Activated CD8-positive, alpha-beta memory T cell treated with anti-CD3 and anti-CD28 coated beads for 36 hours (primary cell): ENCODE measurements at places on chromosomes 6 and 20. TPM values are rescaled to one million over a fixed set of nuclear protein-coding genes. Genes with fewer than 3 reads are reported as not detected.

PMEPA1 gene
- 2.2 TPM for total RNA-seq

PDRG1 gene
- total RNA-seq = 19.9 TPM

GINS1 gene
- total RNA-seq = 32.9 TPM

ELMO2 gene
- total RNA-seq = 56.4 TPM

HMGCLL1 gene
- not detected for total RNA-seq

TRIM38 gene
- total RNA-seq = 8.6 TPM

HTR1E gene
- not detected for total RNA-seq

THEMIS gene
- total RNA-seq = 33.0 TPM

ADTRP gene
- 3.5 TPM for total RNA-seq

COX4I2 gene
- total RNA-seq = not detected

PNPLA1 gene
- not detected for total RNA-seq

GPX5 gene
- total RNA-seq = not detected

CDH4 gene
- total RNA-seq = not detected

GHRH gene
- not detected for total RNA-seq

TSPYL4 gene
- total RNA-seq = 18.2 TPM

BPIFA1 gene
- total RNA-seq = not detected

FAM162B gene
- total RNA-seq = not detected

VSTM2L gene
- not detected for total RNA-seq

HAO1 gene
- total RNA-seq = not detected

C6orf58 gene
- total RNA-seq = not detected

SAMHD1 gene
- 38.6 TPM for total RNA-seq

STK35 gene
- 20.7 TPM for total RNA-seq

EEF1E1 gene
- total RNA-seq = 81.1 TPM

SLC35D3 gene
- total RNA-seq = not detected

OR2B6 gene
- not detected for total RNA-seq

CDH26 gene
- total RNA-seq = 1.1 TPM

GABBR1 gene
- 11.3 TPM for total RNA-seq

LY6G5C gene
- total RNA-seq = 3.1 TPM

ULBP1 gene
- 1.3 TPM for total RNA-seq

ELOVL2 gene
- not detected for total RNA-seq

C20orf144 gene
- total RNA-seq = 0.21 TPM

TTK gene
- total RNA-seq = 24.3 TPM

DDO gene
- not detected for total RNA-seq

RRAGD gene
- 13.6 TPM for total RNA-seq

SLC17A2 gene
- not detected for total RNA-seq

LY6G6C gene
- total RNA-seq = not detected

DEFB118 gene
- not detected for total RNA-seq

BPI gene
- not detected for total RNA-seq

RIMS1 gene
- not detected for total RNA-seq

OR2B2 gene
- total RNA-seq = not detected

SMOC2 gene
- not detected for total RNA-seq

PDE7B gene
- total RNA-seq = 0.38 TPM

HDAC2 gene
- total RNA-seq = 119 TPM

SIRPB2 gene
- not detected for total RNA-seq

OR2H2 gene
- not detected for total RNA-seq

SNAP25 gene
- total RNA-seq = 0.17 TPM

TSPO2 gene
- total RNA-seq = not detected

DZANK1 gene
- total RNA-seq = 2.5 TPM
